ENCODE measurements at places on chromosomes 3 and 15. TPM values are rescaled to one million over a fixed set of nuclear protein-coding genes. Genes with fewer than 3 reads are reported as not detected.

CFAP92 gene
- not detected for polyA plus RNA-seq

SATB1 gene
- 14.4 TPM for polyA plus RNA-seq

TLR9 gene
- polyA plus RNA-seq, result 0.07 TPM

CIAO2A gene
- polyA plus RNA-seq, result 41.2 TPM

CCR5 gene
- not detected for polyA plus RNA-seq

SLC7A14 gene
- polyA plus RNA-seq, result 0.63 TPM

COL8A1 gene
- 213 TPM for polyA plus RNA-seq

PROK2 gene
- polyA plus RNA-seq, result not detected

Measured in BJ (cell line).